ENCODE measurements at places on chromosomes 1 and 21.
A peak's percentile ranks its signal among the peaks of the same experiment; 100 is the strongest.

- no peak for DNase-seq
These were observed 18.6 kb upstream of the TMEM52 start for GRCh38 chr1:1937549-1938275.

DNA sequence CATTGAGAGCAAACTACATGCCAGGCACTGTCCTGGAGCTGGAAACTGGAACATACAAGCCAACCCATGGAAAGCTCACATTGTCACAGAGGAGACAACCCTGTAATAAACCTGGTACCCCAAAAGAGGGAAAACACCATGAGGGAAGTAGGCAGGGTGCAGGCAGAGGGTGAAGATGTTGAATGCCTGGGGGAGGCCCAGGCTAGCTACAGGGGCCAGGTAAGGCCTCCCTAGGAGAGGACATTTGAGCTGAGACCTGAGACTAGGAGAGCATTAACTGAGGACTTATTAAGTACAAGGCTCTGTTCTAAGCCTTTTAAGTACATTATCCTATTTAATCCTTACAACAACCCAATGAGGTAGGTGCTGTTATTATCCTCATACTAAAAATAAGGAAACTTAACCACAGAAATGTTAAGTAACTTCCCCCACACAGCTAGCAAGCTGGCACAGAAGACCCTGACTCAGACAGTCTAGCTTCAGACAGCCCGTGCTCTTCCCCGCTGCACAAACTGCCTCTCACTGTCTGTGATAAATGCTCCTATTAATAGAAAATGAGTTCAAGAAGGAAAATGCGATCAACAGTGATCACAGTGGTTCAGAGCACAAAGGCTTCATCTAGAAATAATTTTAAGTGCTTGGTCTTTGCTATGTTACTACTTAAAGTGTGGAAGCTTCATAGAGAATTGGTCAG lies 41.8 kb downstream of the ZNF281 start:
- no peak for DNase-seq

DNA sequence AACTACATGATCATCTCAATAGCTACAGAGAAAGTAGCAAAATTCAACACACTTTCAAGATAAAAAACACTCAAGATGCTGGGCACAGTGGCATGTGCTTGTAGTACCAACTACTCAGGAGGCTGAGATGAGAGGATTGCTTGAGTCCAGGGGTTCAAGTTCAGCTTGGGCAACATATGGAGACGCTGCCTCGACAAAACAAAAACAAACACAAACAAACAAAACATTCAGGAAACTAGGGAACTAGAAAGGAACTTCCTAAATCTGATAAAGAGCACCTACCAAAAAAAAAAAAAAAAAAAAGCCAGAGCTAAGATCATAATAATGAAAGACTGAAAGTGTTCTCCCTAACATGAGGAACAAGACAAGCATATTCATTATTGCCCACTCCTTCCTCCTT lies 22.8 kb upstream of the RNF186 start:
- no peak for DNase-seq

DNA sequence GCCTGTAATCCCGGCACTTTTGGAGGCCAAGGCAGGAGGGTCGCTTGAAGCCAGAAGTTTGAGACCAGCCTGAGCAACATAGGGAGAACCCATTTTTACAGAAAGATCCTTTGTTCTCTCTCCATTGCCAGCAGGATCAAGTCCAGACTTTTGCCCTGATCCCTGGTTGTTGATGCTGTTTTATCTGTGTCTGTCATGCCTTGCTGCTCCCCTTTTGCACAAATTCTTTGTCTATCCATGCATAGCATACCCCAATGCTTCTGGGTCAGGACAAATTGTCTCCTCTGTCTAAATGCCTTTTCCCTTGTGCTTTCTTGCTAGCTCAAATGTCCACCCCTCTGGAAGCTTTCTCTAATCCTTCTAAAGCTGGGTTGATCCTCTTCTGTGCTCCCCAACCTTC lies 25.3 kb upstream of the FAAH start:
- DNase-seq, result no peak

DNA sequence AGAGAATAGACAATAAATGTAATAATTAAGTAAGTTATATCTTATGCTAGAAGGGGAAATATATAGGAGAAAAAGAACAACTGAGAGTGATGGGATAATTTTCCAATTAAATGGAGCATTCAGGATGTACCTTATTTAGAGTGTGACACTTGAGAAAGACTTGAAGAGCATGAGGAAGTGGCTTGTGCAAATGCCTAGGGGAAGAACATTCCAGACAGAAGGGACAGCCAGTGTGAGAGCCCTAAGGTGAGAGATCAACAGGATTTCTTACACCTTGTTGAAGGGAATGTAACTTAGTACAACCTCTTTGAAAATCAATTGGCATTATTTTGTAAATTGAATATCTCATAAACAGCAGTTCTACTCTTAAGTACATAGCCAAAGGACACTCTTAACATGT lies 28.8 kb upstream of the TSPAN2 start:
- no peak for DNase-seq

DNA sequence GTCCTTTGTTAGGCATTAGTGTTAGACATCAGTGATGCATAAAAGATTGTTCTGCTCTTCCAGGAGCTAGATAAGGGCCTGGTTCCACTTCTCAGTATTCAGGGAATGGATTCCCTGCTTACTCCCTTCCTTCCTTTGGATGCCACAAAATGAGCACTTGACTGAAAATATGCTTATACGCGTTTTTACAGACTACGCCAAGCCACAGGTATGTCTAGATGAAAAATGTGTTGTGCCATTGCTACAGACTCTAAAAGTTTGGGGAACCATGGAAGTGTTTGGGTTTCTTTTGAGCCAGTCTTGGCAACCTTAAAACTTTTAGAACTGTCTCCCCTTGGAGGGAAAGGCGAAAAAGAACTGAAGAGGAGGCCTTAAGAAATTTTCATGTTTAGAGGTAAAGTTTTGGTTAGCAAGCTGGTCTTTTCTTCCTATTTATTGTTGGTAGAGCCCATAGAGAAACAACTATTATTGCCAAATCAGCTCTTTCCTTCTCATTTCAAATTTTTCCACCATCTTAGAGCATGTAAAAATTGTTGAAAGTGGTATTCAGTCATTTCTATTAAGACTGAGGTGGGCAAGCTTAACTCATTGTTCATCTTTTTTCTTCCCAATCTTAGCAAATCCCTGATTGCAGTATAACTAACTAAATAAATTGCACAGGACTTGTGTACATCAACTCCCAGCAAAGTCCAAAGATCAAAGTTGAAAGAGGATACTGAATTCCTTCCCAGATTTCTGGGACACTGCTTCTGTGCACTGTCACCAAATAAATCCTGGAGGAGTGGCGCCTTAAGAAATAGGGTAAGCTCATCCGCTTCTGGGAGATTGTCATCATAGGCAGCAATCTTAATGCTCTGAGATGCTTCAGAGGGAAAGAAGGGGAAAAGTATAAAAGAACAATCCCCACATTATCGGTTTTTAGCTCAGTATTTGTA lies 18.9 kb downstream of the FGGY start:
- no peak for DNase-seq

GRCh38 chr1:112335351-112335750 lies 60.7 kb upstream of the CTTNBP2NL start:
- DNase-seq, result no peak

DNA sequence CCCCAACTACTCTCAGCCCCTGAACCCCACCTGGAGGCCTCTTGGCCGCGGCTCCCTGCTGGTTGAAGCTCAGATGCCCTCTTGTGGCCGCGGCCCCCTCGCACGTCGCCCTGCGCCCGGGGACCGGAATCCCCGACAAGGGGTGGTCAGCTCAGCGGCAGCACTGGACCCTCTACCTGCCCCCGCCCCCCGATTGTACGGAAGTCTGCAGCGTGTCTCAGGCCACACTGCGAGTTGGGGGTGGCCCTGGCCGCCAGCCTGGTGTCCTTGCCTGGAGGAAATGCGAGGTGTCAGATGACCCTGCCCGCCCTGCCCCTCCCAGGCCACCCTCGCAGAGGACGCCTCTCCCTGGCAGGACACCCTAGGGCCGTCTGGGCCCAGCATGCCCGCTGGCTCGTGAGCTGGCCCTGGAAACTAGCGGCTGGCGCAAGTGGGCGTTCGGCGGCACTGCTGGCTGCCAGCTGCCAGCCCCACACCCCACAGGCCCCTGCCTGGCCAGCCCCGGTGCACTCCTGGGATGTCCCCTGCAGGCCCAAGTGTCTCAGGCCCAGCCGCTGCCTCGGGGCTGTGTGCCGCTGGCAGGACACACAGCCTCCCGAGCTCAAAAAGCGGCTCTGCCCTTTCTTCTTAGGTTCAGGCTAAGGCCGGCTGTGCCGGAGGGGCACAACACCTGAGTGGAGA lies 60.8 kb downstream of the EDN2 start:
- DNase-seq, result no peak

- DNase-seq, result no peak
These were observed 43.3 kb upstream of the KCNQ4 start for GRCh38 chr1:40740039-40740996.

- peak; percentile 7 for DNase-seq
These were observed 867 bp upstream of the TIMM17A start for GRCh38 chr1:201954263-201955008.

DNA sequence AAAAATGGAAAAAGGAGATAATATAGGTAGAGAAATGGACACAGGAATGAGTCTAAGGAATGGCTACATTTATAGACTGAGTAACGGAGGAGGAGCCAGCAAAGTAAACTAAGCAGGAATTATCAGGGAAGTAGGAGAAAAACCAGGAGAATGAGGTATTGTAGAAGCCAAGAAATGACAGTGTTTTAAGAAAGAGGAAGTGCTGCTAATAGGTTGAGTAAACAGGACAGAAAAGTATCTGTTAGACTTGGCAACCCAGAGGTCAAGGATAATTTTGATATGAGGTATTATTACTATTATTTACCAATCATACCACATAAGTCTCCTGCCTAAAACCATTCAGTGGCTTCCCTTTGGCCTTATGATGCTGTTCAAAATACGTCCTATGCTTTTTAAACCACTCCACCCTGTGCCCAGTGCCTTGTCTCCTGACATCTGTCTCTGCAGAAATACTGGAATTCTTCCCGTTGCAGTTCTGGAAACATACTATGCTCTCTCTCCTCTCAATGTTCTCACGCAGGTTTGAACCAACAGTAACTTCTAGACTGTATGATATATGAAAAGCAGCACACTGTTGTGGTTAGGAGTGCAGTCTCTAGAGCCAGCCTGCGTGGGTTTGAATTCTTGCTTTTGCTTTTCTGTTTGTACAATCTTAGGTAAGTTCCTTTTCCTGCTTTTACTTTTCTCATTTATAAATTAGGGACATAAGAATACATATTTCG lies 24.6 kb upstream of the NEK7 start:
- no peak for DNase-seq

DNA sequence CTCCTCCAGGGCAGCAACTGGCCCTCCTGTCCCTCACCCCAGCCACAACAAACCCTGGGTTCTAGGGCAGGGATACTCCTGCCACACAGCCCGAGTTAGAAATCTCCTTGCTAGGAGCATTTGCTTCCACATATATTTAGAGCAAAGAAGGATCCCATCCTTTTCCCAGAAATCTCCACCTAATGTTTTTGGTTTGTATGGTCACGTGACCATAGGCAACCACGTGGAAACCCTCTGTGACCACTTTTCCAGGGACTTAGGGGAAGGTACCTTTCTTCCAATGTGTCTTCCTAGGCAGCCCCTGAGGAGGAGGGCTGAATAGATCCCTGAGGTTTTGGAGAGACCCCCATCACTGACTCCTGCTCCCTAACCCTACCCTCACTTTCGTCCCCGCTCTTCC lies 25.5 kb downstream of the VANGL2 start:
- no peak for DNase-seq

- no peak for DNase-seq
These were observed 8.1 kb upstream of the PRELP start for GRCh38 chr1:203467550-203467921.
